ENCODE measurements at places on chromosomes 13 and 19. TPM values are rescaled to one million over a fixed set of nuclear protein-coding genes. Genes with fewer than 3 reads are reported as not detected.

DNA sequence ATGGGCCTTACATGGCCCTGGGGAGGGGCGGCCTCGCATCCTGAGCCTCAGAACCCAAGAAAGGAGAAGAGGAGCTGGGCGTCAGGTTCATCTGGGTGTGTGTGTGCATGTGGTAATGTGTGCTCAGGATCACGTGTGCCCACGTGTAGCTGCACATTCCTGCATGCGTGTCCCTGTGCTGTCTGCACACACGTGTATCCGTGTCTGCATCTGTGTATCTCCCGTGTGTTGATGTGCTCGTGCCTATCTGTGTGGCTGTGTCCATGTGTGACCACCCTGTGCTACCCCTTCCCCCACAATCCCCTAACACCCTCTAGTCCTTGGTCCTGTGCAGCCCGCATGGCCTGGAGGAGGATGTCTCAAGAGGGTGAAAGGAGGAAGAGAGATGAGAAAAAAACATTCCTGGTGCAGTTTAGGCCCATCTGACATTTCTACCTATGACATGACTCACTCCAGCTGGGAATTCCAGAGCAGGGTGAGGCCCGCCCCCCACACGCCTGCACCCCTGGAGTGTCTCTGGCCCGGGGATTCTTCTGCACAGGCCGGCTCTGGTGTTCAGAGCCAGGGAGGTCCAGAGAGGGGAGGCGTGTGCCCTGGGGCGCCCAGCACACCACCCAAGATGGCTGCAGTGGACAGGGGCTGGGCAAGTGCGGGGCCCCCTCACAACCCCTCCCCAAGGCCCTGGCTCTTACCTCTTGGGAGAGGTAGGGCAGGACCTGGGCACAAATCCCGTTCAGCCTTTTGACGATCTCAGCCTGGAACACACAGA lies 7.1 kb downstream of the TLE5 start:
- DNase-seq: no peak

GRCh38 chr19:2150794-2151338 lies 500 bp downstream of the AP3D1 start:
- DNase-seq: no peak

KLK11 gene
- not detected for total RNA-seq

GGN gene
- total RNA-seq: not detected

DNA sequence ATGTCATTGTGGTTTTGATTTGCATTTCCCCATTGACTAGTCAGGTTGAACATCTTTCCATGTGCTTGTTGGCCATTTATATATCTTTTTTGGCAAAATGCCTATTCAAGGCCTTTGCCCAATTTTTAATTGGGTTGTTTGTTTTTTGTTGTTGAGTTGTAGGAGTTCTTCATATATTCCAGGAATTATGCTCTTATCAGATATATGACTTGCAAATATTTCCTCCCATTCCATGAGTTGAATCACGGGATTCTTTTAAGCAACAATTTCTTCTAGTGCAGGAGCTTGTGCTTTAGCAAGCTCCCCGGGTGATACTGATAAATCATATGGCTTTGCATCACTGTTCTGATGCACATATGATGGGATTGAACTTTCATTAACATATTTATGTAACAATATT lies 47.0 kb upstream of the FLT1 start:
- DNase-seq: no peak

DNA sequence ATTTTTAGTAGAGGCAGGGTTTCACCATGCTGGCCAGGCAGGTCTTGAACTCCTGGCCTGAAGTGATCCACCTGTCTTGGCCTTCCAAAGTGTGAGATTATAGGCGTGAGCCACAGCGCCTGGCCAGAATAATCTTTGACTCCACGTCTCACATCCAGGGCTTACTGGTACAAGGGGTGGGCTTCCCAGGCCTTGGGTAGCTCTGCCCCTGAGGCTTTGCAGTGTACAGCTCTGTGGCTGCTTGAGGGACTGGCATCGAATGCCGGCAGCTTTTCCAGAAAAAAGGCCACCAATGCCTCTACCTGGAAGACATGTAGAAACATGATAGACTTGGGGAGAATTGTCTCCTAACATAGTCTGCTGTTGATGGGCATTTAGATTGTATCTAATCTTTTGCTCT lies 57.8 kb downstream of the NDFIP2 start:
- no peak for DNase-seq

MEIS3 gene
- total RNA-seq: not detected

EFNB2 gene
- 0.04 TPM for total RNA-seq

DNA sequence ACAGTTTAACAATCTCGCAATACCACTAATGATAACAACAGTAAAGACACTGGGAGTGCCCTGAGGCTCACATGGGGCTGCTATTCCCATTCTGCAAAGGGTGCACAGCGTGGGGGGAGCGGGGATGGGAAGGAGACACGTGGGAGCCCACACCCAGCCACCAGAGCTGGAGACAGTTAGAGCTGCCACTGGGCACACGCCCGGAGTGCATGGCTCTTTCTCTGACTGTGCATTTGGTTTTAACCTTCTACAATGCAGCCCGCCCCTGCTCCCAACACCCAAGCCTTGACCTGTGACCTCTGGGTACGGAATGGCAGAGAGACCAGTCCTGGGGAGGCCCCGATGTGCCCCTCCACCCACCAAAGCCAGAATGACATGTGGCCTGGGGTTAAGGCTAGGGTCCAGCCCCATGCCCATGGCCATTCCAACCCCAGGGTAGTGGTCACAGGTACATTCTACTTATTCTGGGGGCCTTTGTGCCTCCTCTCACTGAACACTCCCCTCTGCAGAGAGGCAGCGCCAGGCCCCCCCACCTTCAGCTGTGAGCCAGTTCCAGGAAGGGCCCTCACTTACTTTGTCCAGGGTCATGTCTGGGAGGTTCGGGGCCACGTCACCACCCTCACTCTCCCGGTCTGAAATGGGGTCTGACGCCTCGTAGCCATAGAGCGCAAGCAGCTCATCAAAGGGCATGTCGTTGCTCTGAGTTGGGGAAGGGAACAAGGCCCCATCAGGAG lies 17.1 kb downstream of the MIER2 start:
- no peak for DNase-seq

- DNase-seq: no peak
Observed at GRCh38 chr19:32318884-32319520, 26.4 kb upstream of the ZNF507 start.

- DNase-seq: no peak
Observed at GRCh38 chr13:43315522-43315921, 292.1 kb downstream of the DNAJC15 start.

GRK1 gene
- total RNA-seq: not detected

DNA sequence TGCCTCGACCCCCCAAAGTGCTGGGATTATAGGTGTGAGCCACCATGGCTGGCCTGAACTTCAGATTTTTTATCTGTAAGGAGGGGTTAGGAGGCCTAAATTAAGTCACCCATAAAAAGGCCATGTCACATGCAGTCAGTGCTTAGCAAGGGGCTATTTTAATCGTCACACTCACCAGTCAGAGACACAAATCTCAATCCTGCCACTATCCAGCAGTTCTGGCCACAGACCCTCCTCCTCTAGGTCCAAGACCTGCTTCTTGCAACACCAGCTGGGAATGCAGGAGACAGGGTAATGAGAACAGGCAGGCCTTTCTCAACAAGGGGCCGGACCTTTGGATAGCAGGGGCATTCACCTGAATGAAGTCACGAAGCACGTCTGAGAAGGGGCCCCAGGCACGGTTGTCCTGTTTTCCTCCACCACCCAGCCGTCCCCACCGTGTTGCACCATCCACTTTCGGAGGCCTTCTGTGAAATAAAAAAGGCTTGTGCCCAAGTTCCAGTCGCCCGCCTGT lies 1.4 kb downstream of the FBXO27 start:
- DNase-seq: no peak

GRCh38 chr13:112684071-112684845 lies 5.6 kb upstream of the ATP11A start:
- DNase-seq: no peak

- DNase-seq: no peak
Observed at GRCh38 chr13:102956449-102956848, 109.8 kb downstream of the SLC10A2 start.

PLK5 gene
- not detected for total RNA-seq

- DNase-seq: peak; percentile 12
Observed at GRCh38 chr13:34942732-34943435, 814 bp downstream of the NBEA start.

OLFM4 gene
- total RNA-seq: not detected

DNA sequence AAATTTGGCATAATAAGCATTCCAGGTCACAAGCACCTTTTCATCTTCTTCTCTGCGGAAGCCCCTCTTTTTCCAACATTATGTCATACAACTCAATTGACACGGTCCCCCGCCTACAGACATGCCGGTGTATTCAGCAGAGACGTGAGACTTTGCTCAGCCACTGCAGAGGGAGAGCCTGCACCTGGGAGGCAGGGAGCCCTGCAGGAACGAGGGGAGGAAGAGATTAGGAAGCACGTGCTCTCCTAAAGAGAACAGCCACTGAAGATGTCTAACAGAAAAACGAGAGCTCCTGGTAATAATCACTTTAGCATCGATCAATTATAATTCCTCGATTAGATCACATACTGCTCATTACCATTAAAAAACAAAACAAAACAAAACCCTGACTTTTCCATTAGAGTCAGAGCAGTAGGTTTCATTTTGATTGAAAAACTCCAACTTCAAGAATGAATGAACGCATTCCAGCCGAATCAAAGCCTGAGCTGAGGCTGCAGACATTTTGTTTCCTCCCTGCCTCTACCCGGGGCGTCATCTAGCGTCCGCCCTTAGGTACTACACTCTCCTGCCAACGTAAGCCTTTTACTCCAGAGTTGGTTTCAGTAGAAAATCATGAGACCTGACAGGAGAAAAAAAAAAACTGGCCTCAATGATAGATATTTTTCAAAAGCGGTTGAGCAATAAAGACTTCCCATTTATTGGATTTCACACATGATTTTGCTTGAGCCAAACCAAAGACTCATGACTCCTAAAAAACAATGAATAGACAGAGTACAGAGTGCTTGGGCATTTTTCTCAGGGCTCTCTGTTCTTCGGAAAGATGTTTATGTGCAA lies 194.5 kb downstream of the KATNAL1 start:
- DNase-seq: peak; percentile 86

MADCAM1 gene
- total RNA-seq: 0.15 TPM

DNA sequence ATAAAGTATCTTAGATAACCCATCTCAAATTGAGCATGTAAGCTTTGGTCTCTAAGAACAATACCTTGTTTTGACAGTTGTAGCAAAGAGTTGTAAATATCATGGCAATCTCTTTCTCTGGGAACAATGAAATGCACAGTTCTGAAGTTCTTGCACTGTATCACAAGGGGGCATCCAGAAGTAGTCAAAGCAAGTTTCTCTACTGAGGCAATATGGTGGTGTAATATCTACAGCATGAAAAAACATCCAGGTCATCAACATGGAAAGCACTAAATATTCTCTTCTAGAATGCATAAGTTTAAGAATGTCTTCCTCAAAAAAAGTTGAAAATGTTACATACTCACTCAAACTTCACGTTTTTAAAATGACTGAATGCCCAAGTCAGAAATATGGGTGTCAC lies 19.6 kb downstream of the MTMR6 start:
- no peak for DNase-seq

DNA sequence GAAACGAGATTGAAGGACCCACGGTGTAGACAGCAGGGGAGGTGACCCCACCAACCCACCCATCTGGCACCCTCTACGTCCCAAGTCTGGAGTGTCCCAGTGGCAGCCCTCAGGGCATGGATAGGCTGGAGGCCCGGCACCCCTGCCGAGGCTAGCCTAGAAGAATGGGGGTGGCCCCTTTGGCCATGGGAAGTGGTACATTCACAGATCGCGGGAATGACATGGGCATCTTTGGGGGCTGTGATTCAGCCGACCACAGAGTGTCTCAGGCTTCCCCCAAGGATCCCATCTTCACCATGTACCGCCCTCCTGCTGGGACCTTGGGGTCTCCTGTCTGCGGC lies 11.3 kb upstream of the MKNK2 start:
- no peak for DNase-seq

GRCh38 chr13:67474115-67474514 lies 244.0 kb upstream of the PCDH9 start:
- no peak for DNase-seq

GRCh38 chr19:45509692-45510015 lies 2.4 kb downstream of the VASP start:
- no peak for DNase-seq

GRCh38 chr13:31870511-31870910 lies 131.2 kb downstream of the RXFP2 start:
- DNase-seq: no peak

GRCh38 chr19:1810439-1811160 lies 1.5 kb downstream of the ATP8B3 start:
- no peak for DNase-seq

- no peak for DNase-seq
Observed at GRCh38 chr19:52638601-52639000, 446 bp upstream of the ZNF83 start.

GRCh38 chr19:48806518-48806817 lies 4.4 kb downstream of the BCAT2 start:
- DNase-seq: peak; percentile 65

Measured in activated CD4-positive, alpha-beta T cell treated with anti-CD3 and anti-CD28 coated beads, Interleukin-2, amount 10 ng/mL, durations not matched to agents 7 days and 5 days (primary cell).